ENCODE measurements at places on chromosomes 5 and 9.

GRCh38 chr9:97748525-97748924, 51.4 kb upstream of the XPA start:
- no peak for DNase-seq

- no peak for DNase-seq
Observed at GRCh38 chr5:141373673-141374317, at the start of gene PCDHGA6. PCDHGA6 (plus strand) TSS chr5:141373891; CDS start chr5:141374084, 193 bp downstream.

GRCh38 chr5:134468921-134469400, 56.5 kb upstream of the JADE2 start:
- DNase-seq, result no peak

DNA sequence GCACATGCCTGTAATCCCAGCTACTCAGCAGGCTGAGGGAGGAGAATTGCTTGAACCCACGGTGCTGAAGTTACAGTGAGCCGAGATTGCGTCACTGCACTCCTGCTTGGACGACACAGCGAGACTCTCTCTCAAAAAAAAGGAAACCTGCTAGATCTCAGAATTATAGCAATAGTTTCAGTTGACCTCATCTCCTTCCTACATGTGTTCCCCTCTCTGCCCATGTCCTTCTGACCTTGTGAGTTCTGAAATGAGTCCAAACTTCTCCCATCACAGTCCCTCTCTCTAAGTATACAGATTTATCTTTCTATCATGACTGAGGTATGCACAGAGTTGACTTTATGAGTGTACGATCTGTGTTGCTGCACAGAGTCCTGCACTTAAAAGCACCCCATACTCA, 44.6 kb upstream of the SHOC1 start:
- no peak for DNase-seq

DNA sequence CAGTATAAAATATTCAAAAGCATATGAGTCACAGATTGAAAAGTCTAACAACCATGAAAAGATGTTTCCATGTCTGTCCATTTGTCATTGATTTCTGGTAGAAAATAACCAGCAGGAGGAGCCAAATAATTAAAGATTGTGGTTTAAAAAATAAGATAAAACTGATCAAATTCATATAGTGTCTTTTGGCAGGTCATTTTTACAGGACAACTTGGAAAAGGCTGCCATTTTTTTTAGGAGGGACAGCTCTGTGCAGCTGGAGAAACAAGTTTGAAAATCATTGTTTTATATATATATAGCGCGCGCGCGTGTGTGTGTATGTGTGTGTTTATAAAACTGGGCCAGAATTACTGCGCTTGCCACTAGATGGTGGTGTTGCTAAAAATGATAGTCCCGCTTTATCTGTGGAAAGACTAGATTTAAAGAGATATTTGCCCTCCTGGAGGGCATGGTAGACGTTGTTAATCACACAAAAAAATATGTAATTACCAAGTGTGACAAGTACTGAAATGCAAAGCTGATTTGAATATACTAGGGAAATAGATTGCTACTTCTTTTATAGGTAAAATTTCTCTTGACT, 1.3 kb upstream of the TRMO start:
- peak; percentile 72 for DNase-seq

- no peak for DNase-seq
Observed at GRCh38 chr9:95373782-95374487, 56.4 kb upstream of the FANCC start.

DNA sequence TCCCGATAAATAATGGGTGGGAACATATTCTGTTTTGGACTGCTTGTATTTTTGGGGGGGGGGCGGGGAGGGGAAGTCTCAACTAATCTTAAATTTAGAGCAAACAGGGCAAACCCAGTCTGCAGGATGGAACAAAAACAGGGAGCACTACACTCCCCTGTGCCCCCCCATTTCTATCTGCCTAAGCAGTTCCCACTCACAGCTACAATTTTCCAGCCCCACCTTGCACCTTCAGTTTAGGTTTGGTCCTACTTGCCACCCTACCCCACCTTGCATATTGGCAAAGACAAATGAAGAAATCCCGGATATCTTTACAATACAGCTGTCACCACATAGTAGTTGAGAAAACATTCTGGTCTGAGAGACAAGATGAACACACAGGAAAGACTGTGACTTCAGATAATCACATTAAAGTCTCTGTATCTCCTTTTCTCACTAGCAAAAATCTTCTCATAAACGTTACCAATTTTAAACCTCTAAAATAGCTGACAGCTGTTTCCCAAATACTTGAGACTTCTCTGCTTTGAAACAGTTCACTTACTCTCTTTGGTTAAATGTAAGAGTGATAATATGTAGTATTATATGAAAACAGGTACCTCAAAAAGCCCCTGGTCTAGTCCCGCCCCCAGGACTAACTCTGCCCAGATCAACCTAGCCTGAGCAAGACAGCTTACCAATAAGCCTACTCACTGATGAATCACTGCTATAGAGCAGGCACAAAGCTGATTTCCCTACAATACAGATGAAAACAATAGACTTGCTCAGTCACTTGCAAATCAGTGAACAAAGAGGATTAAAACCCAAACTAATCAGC, 5.2 kb upstream of the RAPGEF6 start:
- DNase-seq, result no peak

DNA sequence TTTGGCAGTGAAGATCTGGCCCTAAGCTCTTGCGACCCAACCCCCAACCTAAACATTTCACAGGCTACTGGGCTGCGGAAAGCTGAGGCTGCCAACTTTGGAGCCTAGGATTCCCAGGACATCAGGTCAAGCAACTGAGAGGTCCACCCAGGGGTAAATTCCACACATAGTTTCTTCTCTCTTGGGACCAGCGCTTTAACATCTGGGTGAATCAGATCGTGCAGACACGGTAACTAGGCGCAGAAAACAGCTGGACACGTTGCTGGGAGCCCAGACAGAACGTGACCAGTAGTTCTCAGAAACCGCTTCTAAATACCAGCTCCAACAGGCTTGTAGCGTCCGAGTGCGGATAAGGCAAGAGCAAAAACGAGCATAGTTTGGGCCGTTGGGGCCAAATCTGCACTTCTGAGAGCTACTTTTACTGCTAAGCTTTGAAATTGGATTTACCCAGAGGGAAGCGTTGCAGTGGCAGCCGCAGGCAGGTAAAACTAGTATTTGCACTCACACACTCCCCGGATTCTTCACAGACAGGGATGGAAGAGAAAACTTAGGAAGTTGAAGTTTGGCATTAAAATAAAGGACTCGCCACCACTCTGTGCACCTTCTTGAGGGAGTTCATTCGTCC, 11.8 kb downstream of the ITGA1 start:
- DNase-seq, result peak; percentile 29

DNA sequence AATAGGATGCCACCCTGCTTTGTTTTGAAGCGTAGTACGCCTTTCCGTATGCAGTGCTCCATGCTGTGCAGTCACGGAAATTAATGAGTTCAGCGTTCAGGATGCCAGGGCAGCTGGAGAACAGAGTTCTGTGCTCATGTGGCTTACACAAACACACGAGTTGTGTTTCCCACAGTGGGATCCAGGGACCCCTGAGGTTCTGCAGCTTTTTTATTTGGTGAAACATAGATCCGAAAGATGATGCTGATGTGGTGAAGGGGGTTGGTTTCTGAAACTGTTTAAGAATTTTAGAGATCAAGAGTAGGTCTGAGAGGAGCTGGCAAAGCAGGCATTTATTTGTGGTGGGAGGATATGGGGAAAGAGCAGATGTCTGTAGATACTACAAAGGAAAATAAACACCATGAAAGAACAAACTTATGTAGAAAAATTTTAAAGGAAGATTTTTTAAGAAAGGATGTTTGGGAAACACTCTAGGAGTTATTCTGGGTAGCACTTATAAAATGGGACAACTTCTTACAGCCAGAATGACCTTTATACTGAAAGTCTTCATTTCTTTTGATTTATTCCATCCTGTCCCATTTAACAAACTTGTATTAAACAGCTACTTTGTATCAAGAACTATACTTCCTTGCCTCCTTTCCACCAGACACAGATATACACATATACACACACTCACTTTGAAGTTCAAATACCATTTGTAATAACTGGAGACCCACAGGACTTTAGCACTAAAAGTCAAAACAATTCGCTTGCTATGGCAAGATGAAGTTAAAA, 52.7 kb downstream of the ITGA1 start:
- no peak for DNase-seq

- no peak for DNase-seq
Observed at GRCh38 chr5:130912088-130912487, 253.0 kb downstream of the HINT1 start.

- no peak for DNase-seq
Observed at GRCh38 chr9:111001526-111001925, 36.7 kb downstream of the LPAR1 start.

DNA sequence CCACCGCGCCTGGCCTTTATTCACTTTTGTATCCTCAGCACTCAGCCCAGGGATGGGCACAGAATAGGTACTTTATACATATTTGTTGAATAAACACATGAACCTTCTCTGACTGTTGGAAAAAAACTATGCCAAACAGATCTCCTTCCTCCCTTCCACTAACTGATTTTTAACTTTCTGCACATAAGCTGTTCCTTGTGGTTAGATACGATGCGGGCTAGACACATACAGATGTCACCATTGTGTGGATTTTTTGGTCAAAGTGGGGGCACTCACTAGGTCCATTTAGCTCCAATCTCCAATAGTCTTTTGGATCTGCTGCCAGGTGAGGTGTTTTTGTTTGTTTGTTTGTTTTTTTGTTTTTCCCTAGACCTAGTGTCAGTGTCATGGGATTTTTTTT, 5.1 kb downstream of the TEX48 start:
- no peak for DNase-seq

DNA sequence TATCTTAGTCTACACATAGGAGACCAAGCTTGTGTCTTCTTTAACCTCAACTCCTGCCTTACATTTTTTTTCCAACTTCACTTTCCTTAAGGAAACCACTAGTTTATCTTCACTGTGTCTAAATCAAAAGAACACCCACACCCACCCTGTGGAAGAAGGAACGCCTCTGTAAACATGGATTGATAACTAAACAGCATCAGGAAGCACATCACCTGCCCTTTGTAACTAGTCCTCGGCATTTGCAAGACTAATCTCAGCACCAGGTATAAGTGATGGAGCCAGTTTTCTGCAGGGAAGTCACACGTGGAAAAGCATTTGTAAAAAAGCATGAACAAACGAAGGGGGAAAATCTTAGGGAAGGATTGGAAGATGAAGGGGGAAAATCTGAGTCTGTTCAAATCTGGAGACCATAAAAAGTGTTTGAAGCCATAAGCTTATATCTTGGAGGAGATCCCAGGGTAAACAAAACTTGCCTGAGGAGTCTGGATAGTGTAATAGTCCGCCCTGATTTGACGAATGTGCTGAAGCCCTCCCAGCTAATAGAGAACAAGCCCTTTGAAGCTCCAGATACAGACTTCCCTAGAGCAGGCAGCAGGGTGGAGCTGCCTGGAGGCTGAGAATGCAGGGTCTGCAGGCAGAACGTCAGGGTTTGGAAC, 117.3 kb upstream of the LHFPL2 start:
- no peak for DNase-seq

DNA sequence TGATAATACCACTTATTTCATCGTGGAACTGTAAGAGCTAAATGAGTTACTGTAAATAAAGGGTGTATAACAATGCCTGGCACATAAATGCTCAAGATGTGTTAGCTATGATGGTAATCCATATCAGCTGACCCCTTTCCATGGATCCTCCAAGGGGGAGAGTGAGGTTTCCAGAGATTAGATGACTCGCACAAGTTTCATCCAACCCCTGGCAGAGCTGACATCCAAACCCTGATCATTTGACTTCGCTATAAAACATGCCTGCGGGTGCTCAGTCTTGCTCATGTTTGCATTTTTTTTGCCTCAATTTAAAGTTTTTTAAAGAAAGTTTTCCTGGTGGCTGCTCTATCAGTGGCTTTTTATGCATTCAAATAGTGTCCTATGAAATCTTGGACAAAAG, 145.7 kb upstream of the SMIM23 start:
- no peak for DNase-seq

DNA sequence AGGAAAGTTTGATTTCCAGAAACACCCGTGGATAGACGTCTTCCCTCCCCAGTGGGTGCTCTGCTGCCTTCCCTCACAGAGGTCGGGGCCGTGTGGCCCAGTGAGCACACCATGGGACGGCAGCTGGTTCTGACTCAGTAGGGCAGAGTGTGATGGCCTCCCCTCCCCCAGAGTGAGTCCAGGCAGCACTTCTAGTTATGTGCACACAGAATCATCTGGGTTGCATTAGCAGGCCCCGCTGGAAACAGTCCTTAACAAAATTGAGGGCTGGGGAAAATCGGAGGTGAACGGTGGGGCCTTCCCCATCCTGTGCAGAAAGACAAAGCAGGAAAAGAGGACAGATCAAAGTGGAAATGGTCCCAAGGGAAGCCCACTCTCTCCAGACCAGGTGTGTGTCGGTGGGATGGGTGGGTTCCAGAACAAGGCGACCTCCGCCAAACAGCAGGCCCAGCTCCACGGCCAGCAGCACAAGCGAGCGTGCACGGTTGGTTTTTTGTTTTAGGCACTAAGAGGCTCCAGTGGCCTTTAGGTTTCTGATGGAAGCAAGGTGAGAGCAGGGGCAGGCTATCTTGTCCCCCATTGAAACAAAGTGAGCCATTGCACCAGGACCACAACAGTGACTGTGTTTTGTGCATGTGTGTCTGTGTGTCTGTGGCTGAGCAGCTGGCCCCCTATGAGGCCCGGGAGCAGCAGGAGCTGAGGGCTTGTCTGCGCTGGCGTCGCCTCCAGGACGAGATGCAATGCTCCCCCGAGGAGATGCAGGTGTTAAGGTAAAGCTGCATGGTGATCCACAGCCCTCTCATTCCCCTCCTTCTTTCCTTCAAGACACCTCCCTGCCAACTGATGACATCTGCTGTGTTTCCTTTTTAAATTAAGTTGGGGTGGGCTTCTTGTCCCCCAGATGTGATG, 201.5 kb downstream of the AOPEP start:
- DNase-seq, result no peak

- DNase-seq, result no peak
Observed at GRCh38 chr9:94805585-94805984, 79.1 kb downstream of the AOPEP start.

DNA sequence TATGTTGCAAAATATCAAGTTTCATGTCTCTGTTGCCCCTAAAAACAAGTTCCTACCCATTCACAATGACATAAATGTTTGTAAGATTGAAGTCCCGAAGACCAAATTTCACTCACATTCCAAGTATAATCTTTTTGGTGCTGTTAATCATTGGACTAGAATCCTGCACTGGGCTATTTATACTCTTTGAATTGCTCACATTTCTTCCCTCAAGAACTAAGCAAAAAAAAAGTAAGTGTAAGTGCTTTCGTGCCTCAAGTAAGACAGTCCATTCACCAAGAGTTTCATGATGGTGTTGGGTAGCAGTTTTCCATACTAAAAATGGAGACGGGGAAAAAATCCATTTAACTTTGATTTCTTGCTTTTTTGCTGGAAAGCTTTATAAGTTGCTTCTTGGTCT, 242.3 kb downstream of the EBF1 start:
- no peak for DNase-seq

DNA sequence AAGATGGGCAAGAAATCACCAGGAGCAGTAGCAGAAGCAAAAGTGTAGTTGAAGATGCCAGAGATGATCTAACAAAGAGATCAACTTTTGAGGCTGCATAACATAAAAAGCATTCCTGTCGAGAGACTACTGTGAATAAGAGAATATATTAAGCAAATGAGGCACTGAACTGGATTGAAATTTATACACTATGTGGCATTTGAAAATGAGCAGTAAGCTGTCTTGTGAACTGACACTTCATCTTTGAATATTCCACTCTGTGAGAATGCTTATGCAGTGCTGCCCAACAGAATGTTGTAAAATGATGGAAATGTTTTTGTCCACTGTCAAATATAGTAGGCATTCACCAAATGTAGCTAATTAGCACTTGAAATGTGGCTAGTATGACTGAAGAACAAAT, 18.9 kb upstream of the PRRC1 start:
- no peak for DNase-seq

- DNase-seq, result no peak
Observed at GRCh38 chr9:109812331-109812730, 32.3 kb downstream of the PALM2AKAP2 start.
